ENCODE measurements at places on chromosomes 11 and 22.

DNA sequence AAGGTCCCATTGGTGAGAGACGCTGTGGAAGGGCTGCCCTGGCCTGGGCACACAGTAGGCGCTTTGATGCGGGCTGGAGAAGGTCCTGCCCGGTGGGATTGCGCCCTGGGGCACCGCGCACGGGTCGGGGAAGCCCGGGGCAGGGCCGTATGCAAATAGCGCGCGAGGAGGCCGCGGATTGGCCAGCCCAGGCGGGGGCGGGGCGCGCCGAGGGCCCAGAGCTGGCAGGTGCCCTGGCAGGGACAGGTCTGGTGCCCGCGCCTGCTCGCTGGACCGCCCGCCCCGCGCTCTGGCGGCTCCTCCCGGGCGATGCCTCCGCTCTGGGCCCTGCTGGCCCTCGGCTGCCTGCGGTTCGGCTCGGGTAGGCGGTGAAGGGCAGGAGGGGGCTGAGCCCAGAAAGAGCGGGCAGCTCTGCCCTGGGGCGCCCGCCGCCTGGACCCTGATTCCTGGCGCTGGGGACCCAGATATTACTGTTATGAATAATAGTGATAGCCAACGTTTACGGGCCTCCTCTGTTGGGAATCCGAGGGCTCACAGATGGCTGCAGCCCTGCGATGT is at the start of gene UPK3A:
Gene UPK3A, plus strand, starts transcription at position 245 of the 558 bp plus-strand sequence. Its CDS starts 65 bp downstream, at position 310.
- DNase-seq, result peak; percentile 37

DNA sequence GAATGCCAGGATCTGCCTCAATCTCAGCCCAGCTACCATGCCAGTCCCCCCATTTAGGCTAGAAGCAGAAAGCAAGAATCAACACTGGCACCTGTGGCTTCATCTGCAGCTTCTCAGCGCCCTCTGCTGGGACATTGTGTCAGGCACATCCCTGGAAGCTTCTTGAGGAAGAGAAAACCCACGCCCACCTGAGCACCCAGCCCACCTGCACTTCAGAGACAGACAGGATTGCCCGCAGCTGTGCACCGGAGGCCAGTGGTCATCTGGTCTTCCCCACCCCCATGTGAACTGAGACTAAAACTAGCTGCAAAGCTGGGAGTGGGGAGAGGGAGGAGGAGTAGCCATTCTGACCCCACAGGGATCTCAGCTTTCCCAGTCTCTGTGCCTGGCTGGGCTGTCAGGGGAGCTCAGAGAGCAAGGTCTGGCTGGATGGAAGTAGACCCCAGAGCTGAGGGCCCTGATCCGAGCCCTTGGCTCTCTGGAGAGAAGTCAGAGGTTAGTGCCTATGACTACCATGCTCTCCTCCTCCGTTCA is 66.8 kb downstream of the FEZ1 start:
- no peak for DNase-seq

GRCh38 chr11:20739107-20739506 is 69.7 kb downstream of the NELL1 start:
- DNase-seq, result no peak

DNA sequence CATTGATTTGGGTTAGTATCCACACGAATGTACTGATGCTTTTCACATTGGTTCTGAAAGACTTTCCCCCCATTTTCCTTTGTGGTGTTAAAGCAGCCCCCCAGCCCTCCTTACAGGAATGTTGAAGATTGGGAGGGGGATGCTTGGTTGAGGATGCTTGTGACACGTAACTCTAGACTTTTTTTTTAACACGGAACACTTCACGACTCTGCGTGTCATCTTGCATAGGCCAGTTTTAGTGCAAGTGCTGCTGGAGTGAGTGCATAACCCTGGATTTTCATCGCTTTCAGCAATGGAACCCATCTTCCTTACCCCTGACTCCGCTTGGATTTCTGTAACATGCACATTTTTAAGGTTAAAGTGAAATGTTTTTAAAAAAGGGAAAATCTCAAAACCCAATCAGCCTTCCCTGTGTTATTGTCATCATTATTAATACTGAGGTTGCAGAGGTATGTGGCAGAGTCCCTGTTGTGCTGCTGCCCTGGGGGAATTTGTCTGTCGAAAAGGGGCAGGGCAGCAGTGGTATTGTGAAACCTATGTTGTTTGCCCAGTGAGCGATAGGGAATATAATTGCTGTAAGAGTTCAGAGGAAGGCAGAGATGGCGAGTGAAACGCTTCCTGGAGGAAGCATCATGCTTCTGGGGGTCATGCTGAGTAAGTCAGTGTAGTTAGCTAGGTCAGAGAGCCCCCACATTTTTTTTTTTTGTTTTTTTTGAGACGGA is 12.1 kb downstream of the CECR2 start:
- no peak for DNase-seq

DNA sequence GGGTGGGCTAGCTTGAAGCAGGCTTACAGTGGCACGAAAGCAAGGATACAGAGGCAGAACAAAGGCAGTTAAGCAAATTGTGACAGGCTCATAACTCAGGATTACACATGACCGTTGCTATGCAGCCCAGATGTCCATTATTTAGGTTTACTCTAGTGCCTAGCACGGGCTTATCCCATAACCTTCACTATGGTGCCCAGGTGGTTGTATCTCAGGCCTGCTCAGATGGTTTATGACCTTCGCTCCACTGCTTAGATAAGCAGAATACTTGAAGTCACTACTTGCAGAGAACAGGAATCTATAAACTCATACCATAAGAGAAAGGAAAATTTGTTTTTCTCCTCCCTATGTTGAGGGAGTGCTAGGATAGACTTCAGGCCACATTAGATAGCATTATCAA is 9.0 kb downstream of the OR6M1 start:
- no peak for DNase-seq

DNA sequence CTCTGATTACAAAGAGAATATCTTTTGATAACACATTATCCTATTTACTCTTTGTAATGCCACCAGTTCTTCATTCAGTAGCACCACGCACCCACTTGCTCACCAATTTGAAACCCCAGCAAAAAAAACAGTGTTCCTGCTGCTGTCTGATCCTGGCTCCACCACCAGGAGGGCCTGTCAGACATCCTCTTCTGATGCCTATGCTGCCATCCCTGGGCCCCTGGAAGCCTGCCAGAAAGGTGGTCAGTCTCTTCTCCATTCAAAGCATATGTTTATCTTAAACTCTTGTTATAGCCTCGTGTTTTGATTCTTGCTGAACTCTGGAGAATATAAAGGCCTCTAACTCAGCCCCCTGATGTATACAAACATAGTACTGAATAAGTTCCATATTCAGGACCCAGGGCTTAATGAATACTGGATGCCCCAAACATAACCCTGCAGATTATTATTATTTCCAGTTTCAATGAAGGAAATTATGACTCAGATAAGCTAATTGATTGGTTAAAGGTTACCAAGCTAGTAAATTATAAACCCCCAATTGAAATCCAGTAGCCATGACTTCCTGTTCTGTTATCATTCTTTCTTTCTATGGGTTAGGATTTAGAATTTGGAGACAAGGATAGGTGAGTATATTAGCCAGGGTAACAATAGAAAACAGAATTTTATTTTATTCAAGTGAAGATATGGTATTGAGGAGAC is 116.7 kb downstream of the NTM start:
- no peak for DNase-seq

- no peak for DNase-seq
Observed at GRCh38 chr22:29706486-29706885, 13.3 kb upstream of the CABP7 start.

GRCh38 chr11:13878077-13878476 is 84.4 kb upstream of the SPON1 start:
- no peak for DNase-seq

- no peak for DNase-seq
Observed at GRCh38 chr22:45772743-45773142, 101.1 kb downstream of the ATXN10 start.

GRCh38 chr11:29984544-29984943 is 32.3 kb downstream of the KCNA4 start:
- no peak for DNase-seq
